Stimulated activated CD8-positive, alpha-beta memory T cell treated with anti-CD3 and anti-CD28 coated beads, Interleukin-7, amount 100 ng/mL, for 24 hours (primary cell): ENCODE measurements at places on chromosomes 13 and 19.

DNA sequence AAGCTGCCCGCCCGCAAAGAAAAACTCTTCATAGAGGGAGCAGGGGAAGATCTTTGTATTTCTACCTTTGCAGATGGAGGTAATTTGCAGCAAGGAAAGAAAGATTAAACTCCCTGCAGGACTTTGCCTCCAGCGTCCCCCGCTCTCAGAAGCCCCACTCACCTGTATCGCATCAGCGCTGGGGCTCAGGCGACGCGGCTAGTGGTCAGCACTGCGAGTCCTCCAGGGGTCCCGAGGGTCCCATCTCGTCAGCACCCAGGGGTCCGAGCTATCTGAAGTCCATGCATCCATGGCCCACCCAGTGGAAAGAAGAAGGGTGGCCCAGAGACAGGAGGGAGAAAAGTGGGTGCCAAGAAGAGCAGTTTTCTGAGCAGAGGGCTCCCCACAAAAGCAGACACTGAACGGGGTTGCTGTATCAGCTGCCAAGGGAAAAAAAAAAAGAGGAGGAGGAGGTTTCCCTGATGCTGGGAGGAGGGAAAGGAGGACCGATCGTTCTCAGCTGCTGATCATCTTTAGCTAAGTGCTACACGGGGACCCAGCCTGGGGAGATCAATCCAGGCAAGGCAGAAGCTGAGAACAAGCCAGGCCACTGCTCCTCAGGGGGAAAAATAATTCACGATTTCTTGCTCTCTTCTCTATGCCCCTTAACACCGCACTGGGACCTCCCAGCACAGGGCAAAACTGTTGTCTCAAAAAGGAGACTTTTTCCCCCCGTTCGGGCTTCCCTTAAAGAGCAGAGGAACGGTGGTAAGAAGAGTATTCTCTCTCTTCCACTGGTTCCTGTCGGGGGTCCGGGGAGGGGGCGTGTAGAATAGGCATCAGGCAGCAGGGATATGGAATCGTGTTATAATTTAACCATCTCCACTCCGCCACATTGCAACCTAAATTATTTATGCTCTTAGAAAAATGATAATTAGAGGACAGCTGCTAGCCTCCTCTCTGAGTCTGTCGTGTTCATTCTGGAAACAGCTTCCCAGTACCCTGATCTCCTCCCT, 117.7 kb upstream of the CACNA1A start:
- DNase-seq = no peak

DNA sequence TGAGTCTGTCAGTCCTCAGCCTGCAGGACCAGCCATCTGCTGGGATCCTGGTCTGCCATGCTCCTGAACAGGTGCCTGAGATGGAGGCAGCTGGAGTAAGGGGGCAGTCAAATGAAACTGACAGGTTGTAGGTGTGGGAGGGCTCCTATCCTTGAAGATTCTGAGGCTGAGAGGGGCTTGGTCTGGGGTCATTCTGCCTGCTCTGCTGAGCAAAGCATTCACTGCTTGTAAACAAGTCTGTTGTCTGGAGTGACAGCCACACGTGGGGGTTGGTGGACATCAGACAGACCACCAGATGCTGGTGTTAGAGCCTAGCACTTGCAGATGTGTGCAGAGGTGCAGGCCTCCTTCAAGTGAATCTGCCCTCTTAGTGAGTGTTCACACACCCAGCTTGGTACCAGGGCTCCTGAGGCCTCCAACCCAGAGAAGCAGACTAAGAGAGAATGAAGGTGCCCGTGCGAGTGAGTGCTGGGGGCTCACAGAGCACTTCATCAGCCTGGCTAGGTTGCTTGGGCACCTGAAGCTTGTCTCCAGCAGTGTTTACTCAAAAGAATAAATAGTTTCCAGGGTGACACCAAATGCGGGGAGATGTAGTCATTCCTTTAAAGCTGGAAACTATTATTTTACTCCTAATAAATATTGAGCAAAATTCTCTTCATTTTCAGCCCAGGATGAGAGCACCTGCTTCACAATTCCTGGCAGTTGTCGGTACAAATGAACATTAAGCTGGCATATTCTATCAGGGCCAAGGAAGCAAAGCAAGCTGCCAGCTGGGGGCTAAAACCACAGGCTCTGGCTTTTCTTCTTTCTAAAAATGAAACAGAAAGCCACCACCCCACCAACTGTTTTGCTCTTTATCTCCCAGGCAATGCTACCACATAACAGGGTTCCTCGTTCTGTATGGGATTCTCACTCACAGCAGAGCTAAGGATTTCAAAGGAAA, 82.3 kb downstream of the RNASEH2B start:
- DNase-seq = no peak

GRCh38 chr19:1237754-1238368, at the start of gene CBARP:
Gene CBARP (minus strand): TSS chr19:1238005. CDS start chr19:1236100, 1,905 bp downstream.
- no peak for DNase-seq

DNA sequence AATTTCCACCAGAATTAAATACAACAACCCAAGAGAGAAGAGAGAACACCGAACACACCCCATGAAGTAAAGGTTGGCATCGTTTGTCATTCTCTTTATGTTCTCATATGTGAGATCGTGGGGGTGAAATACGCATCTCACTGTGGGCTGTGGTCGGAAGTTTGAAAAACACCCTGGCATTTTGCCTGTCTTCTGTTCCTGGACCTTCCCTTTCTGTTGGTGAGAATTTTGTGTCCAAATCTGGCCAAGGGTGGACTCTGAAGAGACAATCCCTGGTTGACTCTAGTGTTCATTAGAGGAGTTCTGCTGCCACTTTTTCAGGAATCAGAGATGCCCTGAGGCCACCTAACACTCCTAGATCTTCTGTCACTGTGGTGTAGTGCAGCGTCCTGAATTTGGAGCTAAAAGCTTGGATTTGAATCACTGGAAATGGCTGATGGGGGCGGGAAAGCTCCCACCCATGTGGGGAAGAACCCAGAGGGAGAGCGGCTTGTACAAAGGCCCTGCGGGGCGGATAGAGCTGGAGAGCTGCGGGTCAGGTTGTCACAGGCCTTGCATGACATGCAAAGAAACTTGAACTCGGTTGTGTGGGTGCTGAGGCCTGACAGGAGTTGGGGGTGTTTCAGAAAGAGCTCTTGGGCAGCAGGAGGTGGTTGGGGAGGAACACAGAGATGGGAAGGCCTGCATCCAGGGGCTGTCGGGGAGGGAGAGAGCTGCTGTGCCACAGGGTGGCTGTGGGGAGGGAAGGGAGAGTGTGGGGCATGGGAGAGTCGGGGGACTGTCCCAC, 11.1 kb upstream of the SPATA13 start:
- DNase-seq = no peak

- no peak for DNase-seq
These were observed 150.2 kb downstream of the NDFIP2 start for GRCh38 chr13:79631051-79631659.

- DNase-seq = no peak
These were observed 489 bp downstream of the CCNE1 start for GRCh38 chr19:29812080-29812880.

GRCh38 chr13:27605610-27606200, 14.6 kb downstream of the LNX2 start:
- no peak for DNase-seq

GRCh38 chr13:21328836-21329477, 130.1 kb downstream of the ZDHHC20 start:
- DNase-seq = no peak

GRCh38 chr19:44447916-44448674, at the start of gene ZNF229:
Gene ZNF229 (minus strand): TSS chr19:44448472. CDS start chr19:44442847, 5,625 bp downstream.
- DNase-seq = peak; percentile 55

DNA sequence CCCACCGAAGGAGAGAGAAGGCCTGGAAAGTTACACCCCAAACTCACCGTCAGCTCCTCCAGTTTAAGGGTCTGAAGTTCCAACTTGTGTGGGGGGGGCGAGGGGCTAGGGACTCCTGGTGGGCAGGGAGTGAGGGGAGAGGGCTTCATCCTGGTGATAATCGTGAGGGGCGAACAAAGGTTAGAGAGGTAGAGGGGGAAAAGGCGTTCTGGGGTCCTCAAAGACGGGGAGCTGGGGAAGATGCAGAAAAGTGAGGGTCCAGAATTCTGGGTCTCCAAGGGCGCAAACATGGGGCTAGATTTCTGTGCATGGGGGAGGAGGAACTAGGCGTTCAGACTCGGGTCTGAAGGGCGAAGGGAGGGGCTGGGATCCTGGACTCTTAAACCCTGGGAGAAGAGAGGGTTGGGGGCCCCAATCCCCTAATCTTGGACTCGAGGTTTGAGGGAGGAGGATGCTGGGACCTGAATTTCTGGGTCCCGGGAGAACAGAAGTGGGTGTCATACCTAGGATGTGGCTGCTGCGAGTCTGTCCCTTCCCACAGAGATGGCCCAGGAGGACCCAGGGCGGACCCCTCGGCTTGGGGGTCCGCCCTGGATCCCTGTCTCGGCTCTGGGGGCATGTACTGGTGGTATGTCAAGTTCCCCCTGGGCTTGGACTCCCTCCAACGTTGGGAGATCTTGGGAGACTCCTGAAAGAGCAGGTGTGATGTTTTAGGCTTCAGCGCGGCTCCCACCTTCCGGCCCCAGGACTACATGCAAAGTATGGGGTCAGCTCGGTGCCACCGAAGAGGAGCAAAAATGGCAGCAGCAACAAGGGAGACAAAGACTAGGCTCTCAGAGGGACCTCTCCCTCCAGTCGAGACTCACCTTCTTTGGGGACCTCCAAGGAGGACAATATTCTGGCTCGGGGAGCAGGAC, 4.5 kb downstream of the MAMSTR start:
- no peak for DNase-seq

DNA sequence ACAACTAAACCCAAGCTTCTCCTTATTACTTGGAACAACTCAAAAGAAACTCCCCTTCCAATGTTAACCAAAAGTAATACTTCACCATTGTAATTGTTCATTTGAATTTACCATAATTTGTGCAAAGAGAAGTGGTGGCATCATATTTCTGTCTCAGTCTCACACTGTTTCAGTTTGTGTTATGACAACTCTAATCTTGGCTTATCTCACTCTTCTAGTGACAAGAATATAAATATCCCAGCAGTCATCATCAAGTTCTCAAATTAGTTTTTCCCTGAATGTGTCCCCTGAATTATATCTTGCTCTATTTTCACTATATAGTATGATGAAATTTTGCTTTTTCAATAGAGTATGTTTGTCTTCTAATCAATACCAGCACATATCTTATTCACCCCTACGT, 681.4 kb upstream of the PRR20A start:
- no peak for DNase-seq

- DNase-seq = no peak
These were observed 89.6 kb downstream of the LMO7 start for GRCh38 chr13:75725736-75726135.

DNA sequence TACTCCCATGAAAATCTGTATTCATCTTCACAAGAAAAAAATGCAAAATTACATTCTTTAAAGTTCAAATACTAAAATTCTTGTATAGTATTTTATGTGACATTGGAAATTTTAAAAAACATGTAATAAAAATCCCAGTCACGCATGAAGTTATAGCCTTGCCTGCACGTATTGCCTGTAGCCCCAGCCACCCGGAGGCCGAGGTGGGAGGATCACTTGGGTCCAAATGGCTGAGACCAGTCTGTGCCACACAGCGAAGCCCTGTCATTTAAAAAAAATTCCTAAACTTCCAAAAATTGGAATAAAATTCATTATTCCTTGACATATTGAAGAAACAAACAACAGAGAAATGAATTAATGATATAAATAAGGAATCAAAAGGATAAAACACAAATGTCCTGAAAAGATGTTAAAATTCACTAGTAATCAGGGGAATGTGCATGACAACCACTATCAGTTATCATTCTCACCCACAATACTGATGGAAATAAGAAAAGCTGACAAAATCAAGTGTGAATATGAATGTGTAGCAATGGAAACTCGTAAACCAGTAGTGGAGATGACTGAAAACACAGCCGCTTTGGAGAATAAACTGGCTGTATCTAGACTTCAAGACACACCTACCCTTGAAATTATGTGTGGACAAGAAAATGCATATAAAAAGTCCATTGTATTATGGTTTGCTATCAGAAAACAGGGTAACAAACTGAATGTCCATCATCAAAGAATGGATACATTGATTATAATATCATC, 7.5 kb downstream of the CARD8 start:
- DNase-seq = no peak

GRCh38 chr13:45704854-45705695, 3.0 kb downstream of the CBY2 start:
- no peak for DNase-seq

DNA sequence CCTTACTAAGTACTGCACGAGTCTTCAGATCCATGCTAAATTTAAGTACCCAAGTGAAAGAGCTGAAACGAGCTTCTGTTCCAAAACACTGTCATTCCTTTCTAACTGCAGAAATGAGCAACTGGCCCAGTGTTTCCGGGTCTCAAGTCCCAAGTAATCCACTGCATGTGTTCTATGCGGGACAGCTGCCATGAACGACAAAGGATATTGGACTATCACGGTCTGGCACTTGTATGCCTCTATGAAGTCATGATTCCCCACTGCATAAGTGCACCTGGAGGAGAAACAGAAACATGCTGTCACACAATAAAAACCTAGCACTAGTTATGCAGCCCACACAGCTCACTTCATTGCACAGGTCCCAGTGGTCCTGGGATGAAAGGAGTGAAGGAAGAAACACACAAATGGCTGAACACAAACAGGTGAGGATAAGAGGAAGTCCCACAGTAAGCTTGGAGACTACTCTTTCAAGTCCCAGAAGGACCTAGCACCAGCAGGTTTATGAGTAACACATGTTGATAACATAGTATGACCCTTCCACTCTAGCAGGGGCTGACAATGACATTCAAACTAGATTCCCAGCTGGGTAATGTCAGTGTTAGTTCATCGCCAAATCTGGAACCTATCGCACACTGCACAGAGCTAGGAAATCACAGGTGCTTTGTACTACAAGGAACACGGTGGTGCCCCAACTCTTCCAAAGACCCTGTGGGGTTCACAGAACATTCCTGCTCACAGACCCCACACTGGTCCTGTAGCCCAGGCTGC, 11.3 kb downstream of the PCID2 start:
- no peak for DNase-seq

GRCh38 chr13:20814224-20814910, 40.6 kb upstream of the EEF1AKMT1 start:
- DNase-seq = no peak

- DNase-seq = no peak
These were observed 3.1 kb upstream of the OLFM2 start for GRCh38 chr19:9939301-9939913.

DNA sequence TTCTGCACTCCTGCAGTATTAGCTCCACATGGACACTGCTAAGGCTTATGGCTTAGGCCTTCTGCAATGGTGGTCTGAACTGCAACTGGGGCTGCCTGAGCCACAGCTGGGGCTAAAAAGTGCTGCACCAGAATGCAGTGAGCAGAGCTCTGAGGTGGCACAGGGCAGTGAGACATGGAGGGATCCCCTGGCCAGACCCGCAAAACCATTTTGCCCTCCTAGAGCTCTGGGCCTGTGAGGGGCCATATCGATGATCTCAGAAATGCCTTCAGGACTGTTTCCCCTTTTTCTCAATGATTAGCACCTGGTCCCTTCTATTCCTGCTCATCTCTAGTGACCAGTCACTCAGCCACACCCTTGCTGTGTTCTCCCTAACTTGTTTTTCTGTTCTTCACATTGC, 397.7 kb downstream of the UQCRFS1 start:
- no peak for DNase-seq

DNA sequence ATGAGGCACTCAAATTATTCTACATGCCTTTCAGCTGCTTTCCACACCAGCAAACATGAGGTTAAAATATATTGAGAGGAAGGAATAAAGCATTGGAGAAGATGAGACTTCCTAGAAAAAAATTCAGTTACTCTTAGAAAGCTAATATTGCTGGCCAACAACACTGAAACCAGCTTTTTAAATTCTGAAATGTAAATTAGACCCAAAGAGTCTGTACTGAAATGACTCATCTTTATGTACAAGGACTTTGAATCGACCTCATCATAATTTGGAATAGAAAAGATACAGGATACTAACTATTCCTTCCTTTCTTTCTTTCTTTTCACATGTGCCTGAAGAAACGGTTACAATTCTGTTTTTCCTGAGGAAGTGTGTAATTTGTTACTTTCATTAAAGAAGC, 6.5 kb upstream of the HSPH1 start:
- no peak for DNase-seq
